Kidney tubule cell (primary cell): ENCODE measurements at places on chromosomes 13 and 19.

GRCh38 chr19:39209196-39209595 is 5.1 kb upstream of the SYCN start:
- DNase-seq = no peak

GRCh38 chr19:39498798-39499642 is at the start of gene DLL3:
Gene DLL3, plus strand, starts transcription at chr19:39498947. Its CDS starts 28 bp downstream, at chr19:39498975.
- no peak for DNase-seq

DNA sequence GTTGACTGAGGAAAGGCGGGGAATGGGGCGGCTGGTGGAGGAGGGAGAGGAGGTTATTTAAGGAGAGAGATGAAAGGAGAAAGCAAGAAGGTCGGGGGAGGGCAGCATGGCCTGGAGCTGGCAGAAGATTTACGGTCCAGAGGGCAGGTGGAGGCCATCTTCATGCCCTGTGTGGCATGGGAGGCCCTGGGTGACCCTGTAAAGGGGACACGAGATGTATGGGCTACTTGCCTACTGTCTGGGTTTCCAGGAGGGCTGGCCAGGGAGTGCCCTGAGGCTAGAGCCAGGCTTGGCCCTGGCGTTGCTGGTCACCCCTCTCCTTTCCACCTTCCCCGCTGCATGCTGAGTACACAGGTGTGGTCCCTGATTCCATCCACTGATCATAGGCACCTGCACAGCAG is 6.1 kb downstream of the WTIP start:
- DNase-seq = no peak

DNA sequence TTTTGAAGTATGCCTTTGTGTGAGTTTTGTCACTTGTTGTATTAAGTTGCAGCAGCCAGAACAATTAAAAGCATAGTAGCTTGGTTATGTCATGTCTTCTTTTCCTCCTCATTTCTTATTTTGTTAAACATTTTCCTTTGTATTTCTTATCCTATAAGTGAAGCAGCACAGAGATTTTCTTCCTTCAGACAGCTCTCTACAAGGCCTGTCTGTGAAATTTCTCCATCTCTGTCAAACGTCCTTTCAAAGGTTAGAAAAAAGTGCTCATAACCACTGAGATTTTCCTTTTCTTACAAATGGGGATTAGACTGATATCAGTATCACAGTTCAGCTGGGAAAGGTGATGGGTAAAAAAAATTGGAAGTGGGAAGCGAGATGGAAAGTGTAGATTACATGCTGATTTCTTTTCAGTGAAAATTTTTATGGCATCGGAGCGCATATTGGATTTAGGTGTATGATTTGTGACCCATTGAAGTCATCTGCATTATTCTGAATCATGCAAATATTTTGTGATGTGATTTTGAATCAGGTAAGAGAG is 71.7 kb downstream of the GPC5 start:
- no peak for DNase-seq

GRCh38 chr19:50967929-50968715 is 1.3 kb downstream of the KLK6 start:
- DNase-seq = no peak

DNA sequence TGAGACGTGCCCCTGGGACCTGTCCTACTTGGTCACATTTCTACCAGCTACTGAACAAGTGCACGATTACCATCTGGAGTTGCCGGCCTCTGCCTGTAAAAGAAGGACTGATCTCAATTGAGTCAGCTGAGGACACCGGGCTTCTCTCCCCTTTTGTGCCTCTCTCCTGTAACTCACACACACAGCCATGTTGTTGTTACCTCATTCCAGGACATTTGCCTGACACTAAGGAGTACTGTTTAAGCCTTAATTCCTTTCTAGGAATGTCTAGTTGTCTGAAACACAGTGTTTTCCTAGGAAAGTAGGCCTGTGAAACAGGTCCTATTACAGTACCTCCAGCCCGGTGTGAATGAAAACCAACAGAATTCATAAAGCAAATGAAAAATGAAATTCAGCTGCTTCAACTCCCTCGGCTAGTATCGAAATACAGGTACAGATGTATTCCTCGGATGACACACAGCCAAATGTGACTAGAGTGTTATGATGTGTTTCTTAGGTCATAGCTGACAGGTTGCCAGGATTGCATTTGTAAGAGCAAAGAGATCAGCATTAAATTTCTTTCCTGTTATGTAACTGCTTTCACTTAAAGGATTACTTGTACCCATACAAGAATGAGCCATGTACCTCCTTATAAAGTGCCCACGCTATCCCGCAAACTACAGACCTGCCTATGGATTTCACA is 152.0 kb upstream of the IRS2 start:
- peak; percentile 52 for DNase-seq
